ENCODE measurements at places on chromosomes 4 and X. TPM values are rescaled to one million over a fixed set of nuclear protein-coding genes. Genes with fewer than 3 reads are reported as not detected.

Gene LNX1
- polyA plus RNA-seq: 0.13 TPM

Gene ATP2B3
- polyA plus RNA-seq: 0.01 TPM

Gene BCLAF3
- polyA plus RNA-seq: 0.71 TPM

Gene MAP3K15
- polyA plus RNA-seq: not detected

Gene DAPP1
- 32.8 TPM for polyA plus RNA-seq

Gene SLC25A4
- polyA plus RNA-seq: not detected

Gene STK32B
- 1.2 TPM for polyA plus RNA-seq

Gene GAGE2A
- polyA plus RNA-seq: not detected

Gene NLGN3
- 0.46 TPM for polyA plus RNA-seq

Gene ENPEP
- not detected for polyA plus RNA-seq

GRCh38 chr4:76623217-76624045 lies 188.4 kb downstream of the SHROOM3 start:
- no peak for DNase-seq

DNA sequence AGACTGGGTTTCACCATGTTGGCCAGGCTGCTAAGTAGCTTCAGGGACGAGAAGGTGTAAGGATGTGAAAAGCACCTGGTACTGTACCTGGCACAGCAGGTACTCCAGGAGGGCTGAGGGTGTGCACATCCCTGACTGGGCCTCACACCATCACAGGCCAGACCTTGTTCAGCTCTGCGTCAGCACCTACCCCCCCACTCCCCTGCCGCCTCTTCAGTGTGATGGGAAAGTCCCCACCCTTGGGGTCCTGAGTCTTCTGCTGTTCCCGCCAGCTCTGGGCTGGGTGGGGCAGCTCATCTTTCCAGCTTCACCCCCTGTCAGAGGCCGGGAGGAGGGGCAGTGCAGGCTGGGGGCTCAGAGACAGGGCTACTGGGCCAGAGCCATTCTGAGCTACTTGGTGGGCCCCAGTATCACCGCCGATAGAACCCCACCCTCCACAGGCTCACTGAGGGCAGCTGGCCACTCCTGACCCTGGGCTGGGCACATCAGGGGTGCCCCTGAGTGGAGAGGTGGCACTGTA lies 6.7 kb upstream of the SH3BP2 start:
- DNase-seq: no peak

DNA sequence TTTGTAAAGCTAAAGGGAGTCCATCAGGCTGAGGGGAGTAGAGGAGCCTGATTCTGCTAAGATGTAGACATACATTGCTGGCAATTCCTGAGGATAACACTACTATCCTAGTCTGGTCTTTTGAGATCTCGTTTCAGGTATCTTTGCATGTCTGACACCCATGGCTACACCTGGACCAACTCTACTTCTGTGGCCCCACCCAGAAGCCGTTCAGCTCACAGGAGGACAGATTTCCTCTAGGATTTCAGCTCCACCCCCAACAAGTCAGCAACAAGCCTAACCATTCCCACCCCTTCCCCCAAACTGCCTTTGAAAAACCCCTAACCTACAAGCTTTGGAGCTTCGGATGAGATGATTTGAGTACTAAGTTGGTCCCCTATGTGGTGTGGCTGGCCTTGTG lies 848.2 kb downstream of the NLGN4X start:
- DNase-seq: no peak

- no peak for DNase-seq
Observed at GRCh38 chrX:107709266-107709806, 66.3 kb downstream of the TSC22D3 start.

DNA sequence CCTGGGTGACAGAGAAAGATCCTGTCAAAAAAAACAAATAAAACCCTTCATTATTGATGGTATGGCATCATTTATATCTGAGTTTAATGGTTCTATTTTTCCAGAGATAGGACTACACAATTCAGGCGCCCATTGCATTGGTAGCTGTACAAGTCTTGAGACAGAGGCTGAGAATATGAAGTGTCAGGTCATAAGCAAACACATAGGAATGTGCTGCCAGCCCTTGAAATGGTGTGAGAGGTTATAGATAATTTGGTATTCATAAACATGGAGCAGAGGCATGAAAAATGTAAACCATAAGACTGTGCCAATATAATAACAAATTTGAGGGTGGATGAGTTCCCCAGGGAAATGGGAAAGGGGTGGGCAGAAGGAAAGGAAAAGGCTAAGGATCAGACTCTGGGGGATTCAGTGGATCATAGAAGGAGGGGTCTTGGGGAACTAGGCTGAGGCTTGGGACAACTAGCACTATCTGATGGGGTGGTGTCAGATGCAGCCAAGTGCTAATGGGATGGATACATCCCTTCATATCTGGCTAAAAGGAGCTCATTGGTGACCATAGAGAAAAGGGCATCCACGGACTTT lies 50.8 kb downstream of the MAOA start:
- no peak for DNase-seq

- DNase-seq: no peak
Observed at GRCh38 chr4:159177265-159178150, 74.6 kb downstream of the RAPGEF2 start.

DNA sequence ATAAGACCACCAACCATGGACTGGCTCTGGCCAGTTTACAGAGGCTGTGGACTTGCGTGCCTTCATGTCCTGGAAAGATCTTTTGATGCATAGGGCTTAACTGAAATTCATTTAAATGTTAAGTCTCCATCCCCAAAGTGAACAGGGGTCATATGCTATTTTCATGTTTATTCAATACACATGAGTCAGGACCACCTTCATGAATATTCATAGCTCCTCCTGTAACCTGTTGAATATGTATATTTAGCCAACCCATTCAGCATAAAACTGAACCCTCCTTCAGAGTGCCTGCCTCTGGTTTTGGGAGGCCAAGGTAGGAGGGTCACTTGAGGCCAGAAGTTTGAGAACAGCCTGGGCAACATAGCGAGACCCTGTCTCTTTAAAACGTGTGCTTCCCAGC lies 7.1 kb downstream of the CTPS2 start:
- no peak for DNase-seq

DNA sequence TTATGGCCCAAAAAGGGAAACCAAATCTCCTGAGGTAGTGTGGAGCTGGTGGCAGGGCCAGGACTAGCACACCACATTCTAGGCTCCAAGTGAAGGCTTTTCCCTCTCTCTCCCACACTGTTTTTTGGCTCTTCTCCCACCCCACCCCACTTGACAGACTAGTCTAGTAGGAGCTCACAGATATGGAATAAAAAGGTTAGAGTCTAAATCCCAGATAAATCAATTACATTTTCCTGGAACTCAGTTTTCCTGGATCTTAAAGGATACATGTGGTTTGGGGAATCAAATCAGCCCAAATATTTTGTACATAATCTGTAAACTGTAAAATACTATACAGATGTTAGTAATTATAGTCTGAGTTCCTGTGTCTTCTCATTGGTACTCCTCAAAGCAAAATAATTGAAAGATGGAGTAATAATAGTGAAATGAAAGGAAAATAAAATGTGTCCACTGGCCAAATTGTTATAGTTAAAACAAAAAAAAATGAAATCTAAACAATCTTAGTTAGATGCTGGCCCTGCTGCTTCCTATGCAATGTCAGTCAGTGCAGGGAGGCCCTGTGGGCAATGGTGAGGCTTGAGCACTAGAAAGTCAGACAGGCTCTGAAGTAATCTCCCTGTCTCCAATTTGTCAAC lies 370.4 kb upstream of the CPEB2 start:
- DNase-seq: no peak

DNA sequence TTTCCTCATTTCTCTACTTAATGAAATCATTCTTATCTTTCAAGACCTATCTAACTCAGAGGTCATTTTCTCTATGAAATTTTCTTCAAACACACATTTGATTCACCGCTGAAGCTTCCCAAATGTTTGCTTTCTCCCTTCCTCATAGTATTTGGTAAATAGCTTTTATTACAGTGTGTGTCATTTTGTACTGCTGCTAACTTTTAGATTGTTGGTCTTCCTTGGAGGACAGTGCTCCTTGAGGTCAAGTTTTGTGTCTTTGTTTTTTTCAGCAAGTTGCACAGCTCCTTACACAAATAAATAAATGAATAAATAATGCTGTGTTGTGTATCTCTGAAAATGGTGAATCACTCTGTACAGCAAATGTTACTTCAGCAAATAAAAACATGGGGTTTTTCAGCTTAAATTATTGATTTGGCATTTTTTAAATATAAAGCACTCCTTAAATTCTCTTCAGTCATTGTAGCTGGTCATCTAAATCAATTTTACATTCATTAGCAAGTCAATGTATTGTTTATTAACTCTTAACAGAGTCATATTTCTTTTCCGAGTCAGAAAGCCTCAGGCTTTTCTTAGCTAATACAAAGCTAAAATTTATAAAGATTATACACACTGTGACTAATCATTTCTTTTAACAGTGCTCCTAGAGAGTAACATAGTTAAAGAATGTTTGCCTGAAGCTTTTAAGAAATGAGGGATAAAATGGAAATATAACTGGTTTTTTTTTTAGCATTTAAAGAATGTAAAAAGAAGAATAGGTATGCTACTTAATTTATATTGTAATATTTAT lies 30.1 kb upstream of the MAD2L1 start:
- no peak for DNase-seq

- DNase-seq: peak; percentile 86
Observed at GRCh38 chrX:1323315-1323714, 13.3 kb upstream of the IL3RA start.

- peak; percentile 4 for DNase-seq
Observed at GRCh38 chr4:53777244-53777984, 186.1 kb upstream of the LNX1 start.

DNA sequence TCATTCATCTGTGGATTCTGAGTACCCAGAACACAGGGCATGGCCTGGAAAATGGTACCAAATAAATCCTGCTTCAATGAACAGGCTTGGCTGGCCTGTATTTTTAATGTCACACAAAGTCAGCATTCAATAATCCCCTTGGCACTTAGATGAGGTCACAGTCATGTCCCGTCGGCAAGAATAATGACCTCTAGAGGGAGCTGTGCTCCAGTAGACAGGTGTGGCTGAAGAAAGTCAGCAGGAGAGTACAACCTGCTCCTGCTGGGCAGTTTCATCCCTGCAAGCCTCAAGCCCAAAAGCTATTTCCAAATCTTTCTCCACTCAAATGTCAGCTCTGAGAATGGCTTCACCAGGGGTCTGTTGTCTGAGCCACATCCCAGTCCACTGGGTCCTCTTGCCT lies 404.0 kb upstream of the F9 start:
- peak; percentile 7 for DNase-seq

DNA sequence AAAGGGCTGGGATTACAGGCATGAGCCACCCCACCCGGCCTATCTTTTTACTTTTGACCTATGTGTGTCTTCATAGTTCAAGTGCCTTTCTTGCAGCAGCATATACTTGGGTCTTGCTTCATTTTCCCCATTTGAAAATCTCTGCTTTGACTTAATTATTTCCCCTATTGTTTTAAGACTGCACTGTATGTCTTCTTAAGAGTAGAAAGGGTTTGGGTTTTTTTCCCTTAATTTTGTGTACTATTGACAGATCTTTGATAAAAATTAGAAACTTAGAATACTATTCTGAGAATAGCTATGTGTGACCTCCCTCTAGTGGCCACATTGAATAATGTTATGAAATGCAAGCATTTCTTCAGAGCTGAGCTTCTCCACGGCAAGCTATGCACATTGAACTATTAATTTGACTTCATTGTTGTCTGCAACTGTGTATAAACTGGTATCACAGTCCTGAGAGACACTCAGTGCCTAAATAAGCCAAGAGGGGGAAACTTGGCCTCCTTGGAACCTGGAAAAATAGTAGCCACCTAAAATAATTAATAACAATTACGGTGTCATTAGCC lies 8.7 kb upstream of the SLC25A4 start:
- DNase-seq: peak; percentile 8

DNA sequence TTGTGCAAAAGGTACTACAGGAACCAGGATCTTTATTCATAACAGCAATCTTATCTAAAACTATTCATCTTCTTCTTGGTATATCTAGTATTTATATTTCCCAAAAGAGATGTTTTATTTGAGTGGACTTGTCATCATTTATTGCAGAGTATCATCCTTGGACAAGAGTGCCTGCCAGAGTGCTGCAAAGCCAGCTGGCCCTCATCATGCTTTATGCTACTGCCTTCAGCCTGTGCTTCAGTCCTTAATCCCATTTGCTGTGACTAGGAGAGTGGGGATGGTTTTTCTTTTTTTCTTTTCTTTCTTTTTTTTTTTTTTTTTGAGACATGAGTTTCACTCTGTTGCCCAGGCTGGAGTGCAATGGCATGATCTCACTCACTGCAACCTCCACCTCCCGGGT lies 33.5 kb upstream of the ELF2 start:
- DNase-seq: no peak

DNA sequence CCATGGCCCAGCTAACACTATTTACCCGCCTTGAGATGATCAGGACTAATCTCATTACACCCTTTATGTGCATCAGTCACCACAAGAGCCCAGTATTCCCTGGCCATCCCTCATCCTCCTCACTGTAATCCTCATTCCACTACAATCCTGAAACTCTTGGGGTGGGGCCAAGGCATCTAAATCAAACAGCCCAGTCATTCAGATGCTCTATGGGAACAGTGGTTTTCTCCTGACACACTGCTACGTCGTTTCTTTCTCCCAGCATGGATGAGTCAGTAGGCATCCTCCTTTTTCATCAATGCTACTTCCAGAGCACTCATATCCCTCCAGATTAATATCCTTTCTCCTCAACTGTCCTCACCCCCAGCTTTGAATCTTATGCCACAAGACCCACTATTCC lies 5.6 kb downstream of the SDAD1 start:
- DNase-seq: no peak
